Immature natural killer cell (primary cell): ENCODE measurements at places on chromosomes 13 and 19. TPM values are rescaled to one million over a fixed set of nuclear protein-coding genes. Genes with fewer than 3 reads are reported as not detected.

GRCh38 chr13:26230703-26231102 lies 8.6 kb upstream of the RNF6 start:
- DNase-seq: no peak

DNA sequence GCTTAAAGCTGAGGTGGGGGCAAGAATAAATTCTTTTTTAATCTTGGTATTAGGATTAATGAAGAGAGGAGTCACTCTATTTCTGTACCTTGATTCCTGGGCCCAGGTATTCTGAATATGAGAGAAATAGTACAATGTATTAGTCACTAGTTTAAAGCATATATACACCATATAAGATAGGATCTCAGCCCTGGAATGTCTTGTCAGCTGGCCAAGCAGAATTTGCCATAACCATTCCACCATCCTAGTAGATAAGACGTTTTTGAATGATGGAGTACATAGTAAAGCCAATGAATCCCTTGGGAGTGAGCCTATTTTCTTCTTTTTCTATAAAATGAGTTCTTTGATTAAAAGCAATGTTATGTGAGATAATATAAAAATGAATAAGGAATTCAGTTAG lies 55.6 kb downstream of the UFM1 start:
- DNase-seq: no peak

DNA sequence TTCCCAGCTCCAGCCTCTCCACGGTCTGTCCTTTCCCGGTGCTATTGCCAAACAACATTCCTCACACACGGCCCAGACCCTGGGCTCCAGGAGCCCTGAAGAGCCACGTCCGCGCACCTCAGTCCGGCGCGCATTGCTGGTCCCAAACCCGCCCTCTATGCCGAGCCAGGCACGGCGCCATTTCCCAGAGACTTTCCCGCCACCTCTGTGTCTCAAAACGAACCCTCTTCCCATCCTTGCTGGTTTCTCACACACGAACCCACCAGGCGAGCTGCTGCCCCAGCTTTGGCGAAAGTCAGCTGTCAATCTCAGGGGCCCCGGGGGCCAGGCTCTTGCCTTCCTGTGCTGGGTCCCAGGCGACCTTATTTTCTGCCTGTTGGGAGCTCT lies 28.0 kb upstream of the F7 start:
- DNase-seq: no peak

GRCh38 chr19:5108123-5108596 lies 139.2 kb downstream of the KDM4B start:
- no peak for DNase-seq

DNA sequence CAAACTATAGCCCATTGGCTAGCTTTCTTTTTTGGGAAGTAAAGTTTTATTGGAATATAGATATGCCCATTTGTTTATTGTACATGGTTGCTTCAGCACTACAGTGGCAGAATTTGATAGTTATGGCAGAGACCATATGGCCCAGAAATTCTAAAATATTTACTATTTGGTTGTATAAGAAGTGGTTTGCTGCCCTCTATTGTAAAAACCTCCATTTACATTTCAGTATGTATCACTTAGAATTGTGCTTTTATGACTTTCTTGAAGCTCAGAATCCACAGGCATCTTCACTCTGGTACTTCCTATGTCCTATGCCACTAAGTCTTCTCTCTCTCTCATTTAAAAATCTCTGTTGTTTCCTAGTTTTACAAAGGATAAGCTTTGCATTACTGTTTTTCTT lies 37.7 kb downstream of the DLEU7 start:
- no peak for DNase-seq

- DNase-seq: no peak
Observed at GRCh38 chr13:81927347-81927746, 1586.4 kb upstream of the SPRY2 start.

DNA sequence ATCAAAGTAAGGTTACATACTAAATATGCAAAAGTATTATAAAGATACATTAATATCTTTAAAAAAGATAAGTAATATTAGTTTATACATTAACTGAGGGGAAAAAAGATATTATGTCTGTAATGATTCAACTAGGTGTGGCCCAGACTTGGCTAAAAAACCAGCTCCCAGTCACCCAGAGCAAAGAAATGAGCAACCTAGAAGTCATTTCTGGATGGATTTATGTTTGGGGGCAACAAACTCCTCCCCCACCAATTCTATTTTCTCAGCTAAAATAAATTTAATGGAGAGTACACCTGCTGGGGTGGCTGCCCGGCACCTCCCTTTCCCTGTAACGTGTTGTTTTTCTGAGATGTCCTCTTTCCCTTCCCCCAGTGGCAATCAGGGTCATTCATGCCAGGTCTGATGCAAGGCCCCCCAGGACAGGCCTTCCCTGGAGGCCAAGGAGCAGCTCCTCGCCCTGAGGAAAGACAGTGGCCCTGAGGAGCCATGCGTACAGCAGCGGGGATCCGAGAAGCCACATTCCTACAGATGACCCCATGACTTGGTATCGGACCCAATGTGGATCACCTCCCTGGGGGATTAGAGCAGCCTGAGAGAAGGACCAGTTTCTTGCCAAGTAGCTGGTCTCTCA lies 78.6 kb upstream of the DOCK9 start:
- no peak for DNase-seq

- peak; percentile 61 for DNase-seq
Observed at GRCh38 chr19:45250832-45251451, at the start of gene MARK4. TSS of gene MARK4 (plus strand) at chr19:45251271. CDS start at chr19:45251589, 318 bp downstream.

- peak; percentile 5 for DNase-seq
Observed at GRCh38 chr19:42634409-42635232, 39.9 kb upstream of the CEACAM8 start.

DNA sequence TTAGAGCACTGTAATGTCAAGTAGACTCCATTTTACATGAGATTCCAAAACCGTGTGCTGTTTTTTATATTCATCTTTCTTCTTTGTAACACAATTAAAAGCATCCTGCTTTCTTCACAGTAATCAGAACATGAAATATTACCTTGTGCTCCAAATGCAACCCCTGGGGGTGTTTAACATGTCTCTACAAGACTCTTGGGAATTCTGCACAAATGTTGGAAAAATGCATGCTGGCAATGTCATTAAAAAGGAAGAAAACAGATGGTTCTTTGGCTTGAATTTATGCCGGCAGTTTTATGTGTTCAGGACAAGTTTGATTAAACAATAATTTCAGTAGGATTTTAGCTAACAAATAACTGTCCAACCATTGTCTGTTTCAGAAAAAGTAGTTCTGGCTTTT lies 159.1 kb downstream of the LIG4 start:
- no peak for DNase-seq

DNA sequence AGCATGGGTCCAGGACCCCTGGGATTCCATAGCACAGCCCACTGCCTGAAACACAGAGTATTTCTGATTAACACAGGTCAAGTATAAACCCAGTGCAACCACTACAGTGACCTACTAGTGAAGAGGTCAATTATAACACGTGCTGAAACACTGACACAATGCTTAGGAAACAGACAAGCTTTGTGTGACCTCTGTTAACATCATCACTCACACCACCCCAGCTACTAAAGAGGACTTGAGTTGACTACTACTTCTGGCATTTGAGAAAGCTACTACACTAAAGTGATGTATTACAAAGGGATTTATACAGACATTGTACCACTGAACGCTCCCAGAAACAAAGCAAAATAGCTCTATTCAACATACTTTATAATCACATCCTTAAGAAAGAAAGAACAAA lies 1935.9 kb upstream of the PCDH20 start:
- DNase-seq: no peak

GRCh38 chr13:39269411-39269810 lies 231.2 kb downstream of the NHLRC3 start:
- DNase-seq: no peak

DNA sequence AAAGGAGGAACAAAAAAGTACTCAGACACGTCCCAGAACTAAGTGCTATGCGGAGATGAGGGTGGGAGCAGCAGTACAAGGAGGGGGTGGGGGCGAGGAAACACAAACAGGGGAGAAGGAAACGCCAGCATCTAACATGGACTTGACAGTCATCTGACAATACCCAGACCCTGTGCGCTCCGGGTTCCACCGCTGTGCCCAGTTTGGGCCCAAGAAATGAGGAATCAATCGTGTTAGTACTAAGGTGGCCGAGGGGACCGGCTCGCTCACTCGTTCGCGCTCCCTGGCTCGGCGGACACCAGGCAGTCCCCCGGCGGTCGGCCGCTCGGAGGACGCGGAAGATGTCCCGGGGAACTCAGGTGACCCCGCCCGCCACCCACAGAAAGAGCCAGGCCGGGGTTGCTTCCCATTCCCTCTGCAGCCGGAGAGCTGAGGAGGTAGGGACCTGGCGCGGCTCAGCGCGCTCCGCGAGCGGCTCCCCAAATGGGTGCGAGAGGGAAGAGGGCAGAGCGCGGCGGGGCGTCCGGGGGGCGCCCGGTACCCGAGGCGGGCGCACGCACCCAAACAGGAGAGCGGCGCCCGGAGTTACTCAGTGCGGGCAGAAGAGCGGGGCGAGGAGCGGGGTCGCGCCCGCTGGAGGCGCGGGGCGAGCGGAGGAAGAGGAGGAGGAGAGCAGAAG lies 616 bp downstream of the TSHZ3 start:
- DNase-seq: peak; percentile 35

GRCh38 chr13:64849196-64849595 lies 2380.9 kb downstream of the PCDH9 start:
- DNase-seq: no peak

- DNase-seq: no peak
Observed at GRCh38 chr13:30443957-30444404, 21.7 kb downstream of the UBE2L5 start.

- no peak for DNase-seq
Observed at GRCh38 chr13:51549050-51549449, 35.2 kb upstream of the WDFY2 start.

DNA sequence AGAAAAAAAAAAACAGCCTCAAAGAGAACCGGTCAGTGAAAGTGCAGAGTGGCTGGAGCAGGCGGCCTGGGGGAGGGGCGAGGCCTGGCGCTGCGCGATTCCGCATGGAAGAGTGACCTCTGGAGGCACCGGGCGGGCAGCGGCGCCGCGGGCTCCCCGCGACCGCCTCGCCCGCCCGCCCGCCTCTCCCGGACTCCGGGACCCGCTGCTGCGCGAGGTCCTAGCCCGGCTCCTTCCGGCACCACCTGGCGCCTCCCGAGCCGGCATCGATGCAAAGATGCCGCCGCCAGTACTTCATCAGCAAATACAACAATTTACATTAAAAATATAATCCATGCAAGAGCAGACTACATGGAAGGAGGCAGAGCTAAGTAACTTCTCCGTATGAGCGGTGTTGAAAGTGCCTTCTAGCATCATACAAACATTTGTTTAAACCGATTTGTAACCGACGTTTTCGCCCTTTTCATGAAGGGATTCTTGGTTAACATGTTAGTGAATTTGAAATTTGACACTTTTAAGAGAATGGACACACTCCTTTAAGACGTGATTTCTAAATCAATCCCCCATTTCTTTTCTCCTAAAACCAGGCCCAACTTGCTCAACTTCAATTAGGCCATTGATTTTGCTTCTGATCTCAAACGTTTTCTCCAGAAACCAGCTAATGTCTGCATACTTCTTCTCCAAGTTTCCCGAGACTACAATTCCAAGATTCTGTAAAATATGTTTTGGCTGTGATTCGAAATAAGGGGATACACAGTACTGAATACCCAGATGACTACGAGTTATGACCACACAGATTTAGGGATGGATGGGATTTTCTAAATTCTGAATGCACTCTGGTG lies 2.1 kb downstream of the EFNB2 start:
- DNase-seq: peak; percentile 6

GRCh38 chr19:23116802-23117571 lies at the start of gene ZNF730:
TSS of gene ZNF730 (plus strand) at chr19:23117025. CDS start at chr19:23117174, 149 bp downstream.
- peak; percentile 69 for DNase-seq

GRCh38 chr13:72952529-72953141 lies 106.2 kb upstream of the KLF5 start:
- no peak for DNase-seq

- peak; percentile 55 for DNase-seq
Observed at GRCh38 chr19:6087074-6087571, 23.2 kb downstream of the RFX2 start.

- DNase-seq: no peak
Observed at GRCh38 chr13:39405107-39405506, 197.9 kb downstream of the LHFPL6 start.

GRCh38 chr19:54189145-54189734 lies at the start of gene MBOAT7:
TSS of gene MBOAT7 (minus strand) at chr19:54189580. CDS start at chr19:54188508, 1,072 bp downstream.
- DNase-seq: no peak

RFPL4A gene
- not detected for polyA plus RNA-seq

MCF2L gene
- polyA plus RNA-seq: not detected

IGFL2 gene
- polyA plus RNA-seq: not detected

XPO4 gene
- 3.6 TPM for polyA plus RNA-seq

NLRP4 gene
- polyA plus RNA-seq: not detected

PPP1R12C gene
- polyA plus RNA-seq: 8.5 TPM

AMH gene
- not detected for polyA plus RNA-seq

SLC5A5 gene
- 0.75 TPM for polyA plus RNA-seq

TPTE2 gene
- not detected for polyA plus RNA-seq

RFPL4AL1 gene
- not detected for polyA plus RNA-seq

FREM2 gene
- not detected for polyA plus RNA-seq

TNFSF11 gene
- 2.7 TPM for polyA plus RNA-seq

TMPRSS9 gene
- polyA plus RNA-seq: not detected

KIR2DL4 gene
- polyA plus RNA-seq: 26.5 TPM
